Hypothalamus (tissue), 51 donors: ENCODE measurements at places on chromosomes 13 and 19.

DNA sequence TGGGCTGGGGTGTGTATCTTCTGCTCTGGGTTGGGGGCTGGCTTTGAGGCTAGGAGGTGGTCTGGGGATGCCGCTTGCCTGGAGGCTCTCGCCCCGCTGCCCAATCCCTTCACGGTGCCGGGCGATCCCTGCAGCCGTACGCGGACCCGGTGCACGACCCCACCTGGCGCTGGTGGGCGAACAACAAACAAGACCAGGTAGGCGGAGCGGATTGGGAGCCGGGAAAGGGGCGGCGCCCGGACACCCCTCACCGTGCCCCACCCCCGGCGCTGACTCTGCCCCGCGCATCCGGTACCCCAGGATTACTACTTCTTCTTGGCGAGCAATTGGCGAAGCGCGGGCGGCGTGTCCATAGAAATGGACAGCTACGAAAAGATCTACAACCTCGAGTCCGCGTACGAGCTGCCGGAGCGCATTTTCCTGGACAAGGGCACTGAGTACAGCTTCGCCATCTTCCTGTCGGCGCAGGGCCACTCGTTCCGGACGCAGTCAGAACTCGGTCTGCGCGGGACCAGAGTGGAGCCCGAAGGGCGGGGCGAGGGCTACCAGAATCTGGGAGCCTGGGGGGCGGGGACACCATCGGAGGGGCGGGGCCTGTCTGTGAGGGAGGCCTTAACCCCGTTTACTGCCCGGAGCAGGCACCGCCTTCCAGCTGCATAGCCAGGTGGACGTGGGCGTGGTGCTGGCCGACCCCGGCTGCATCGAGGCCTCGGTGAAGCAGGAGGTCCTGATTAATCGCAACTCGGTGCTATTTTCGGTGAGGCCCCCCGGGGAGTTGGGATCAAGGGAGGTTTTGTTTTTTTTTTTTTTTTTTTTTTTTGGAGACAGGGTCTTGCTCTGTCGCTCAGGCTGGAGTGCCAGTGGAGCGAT lies 12.1 kb upstream of the PSMD8 start:
- no peak for DNase-seq

- DNase-seq: no peak
These were observed 4.3 kb upstream of the ZFR2 start for GRCh38 chr19:3873151-3873550.

DNA sequence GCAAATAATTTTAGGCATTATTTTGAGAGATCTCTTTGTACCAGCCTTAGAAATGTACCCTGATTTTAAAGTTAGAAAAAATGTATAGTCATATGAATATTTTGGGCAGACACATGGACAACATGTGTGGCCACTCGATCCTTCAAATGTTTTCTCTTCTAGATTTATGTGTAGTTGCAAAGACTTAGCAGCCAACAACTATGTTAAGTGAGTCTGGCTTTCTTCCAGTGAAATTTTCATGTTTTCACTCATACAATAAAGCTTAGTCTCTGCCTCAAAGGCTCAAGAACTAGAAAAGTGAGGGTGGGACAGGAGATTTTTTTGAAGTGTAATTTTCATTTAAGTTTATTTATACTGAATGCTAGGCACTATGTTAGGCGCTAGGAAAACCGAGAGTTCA lies 207.7 kb upstream of the DACH1 start:
- no peak for DNase-seq

DNA sequence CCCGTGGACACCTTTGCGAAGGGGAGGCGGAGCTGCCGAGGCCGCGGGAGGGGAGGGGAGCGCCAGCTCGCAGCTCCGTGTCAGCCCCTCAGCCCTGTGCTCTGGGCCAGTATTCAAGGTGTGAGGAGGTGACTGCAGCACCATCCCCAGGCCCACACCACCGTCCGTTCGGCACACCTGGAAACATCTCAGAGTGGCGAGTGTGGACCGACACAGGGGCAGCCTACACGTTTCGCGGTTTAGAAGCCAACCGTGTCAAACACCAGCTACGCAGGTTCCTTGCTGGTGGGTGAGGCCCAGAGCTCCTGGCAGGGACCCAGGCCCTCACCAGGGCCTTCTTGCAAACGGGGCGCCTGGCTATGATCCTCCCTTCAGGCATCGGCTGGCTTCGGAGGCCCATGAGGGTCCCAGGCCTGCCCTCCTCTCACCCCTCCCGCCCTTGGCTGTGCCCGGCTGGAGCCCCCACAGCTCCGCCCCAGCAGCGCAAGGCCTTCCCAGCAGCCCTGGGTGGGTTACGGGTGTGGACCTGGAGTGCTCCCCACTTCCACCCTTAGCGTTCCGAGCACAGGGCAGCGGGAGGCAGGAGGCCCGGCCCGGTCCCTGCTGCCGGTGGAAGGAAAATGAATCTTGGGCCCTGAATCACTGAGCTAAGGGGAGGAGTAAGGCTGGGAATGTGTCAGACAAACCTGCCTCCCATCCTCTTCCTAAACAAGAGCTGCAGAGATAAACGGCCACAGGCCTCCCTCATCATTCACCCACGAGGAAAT lies 1.2 kb downstream of the C13orf46 start:
- no peak for DNase-seq

DNA sequence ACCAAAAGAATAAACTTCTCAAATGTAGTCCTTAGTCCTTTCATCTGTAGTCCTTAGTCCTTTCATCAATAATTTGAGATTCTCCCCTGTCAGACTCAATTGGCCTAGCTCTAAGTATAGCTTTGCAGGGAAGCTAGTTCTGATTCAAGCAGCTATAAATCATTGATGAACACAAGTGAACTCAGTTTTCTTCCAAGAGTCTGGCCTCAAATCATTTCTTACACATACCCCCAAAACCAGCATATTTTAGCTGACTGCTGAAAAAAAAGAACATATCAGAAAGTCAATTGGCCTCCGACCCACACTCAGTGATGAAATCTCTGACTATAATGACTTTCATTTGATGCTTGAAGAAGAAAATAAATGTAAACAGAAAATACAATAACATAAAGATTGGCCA lies 64.9 kb downstream of the TNFSF11 start:
- DNase-seq: no peak

- no peak for DNase-seq
These were observed 146.5 kb downstream of the PCCA start for GRCh38 chr13:100235311-100235901.

- no peak for DNase-seq
These were observed 123.2 kb upstream of the SPACA7 start for GRCh38 chr13:112252804-112253590.

DNA sequence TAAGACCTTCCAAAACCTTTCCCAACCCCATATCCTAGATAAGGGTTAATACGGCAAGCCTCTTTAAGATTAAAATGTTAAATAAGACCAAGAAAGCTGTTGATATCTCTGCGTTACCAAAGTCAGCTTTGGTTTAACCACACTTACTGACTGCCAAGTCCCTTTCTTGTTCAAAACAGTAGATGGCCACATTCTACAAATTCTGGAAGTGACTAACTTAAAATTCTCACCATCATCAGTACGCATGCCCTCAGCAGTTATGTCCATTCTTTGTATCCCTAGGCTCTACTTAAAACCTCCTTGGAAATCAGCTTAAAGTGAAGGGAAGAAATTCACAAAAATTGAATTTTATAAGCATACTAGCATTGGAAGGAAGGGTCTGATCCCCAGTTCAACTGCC lies 23.6 kb downstream of the SOHLH2 start:
- no peak for DNase-seq

DNA sequence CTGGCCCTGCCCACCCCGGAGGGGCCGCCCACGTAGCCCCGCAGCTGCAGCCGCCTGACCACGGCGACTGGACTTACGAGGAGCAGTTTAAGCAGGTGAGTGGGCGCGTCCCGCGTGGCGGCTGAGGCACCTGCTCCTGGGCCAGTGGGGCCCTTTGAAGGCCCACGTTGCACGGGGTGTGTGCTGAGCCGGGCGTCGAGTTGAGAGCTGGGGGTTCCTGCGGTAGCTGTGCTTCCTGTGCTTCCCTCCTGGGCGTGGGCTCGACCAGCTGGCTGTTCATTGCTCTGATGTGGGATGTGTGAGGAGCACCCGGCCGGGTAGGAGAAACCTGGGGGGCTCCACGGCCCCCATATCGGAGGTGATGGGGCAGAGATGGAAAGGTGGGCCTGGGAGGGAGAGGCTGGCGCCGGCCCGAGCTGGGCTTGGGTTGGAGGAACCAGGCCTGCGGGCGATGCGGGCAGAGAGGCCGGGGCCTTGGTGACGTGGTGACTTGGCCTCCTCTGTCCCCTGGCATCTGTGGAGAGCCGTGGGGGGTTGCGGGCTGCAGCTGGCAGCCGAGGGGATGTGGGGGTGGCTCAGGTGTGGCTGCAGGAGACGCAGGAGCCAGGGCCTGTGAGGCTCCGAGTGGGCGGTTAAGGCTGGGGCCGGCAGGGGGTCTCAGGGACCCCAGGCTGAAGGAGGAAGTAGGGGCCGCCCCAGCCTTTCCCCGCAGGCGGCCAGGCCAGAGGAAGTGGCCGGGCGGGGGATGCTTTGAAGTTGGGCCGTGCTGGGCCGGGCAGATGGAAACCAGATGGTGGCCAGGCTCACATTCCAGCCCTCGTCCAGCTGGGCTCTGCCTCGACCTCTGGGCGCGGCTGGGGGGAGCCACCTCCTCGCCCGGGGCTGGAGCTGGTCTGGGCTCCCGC lies 7.1 kb downstream of the ARID3A start:
- DNase-seq: no peak

- DNase-seq: no peak
These were observed 1.2 kb downstream of the VASP start for GRCh38 chr19:45508417-45508860.

DNA sequence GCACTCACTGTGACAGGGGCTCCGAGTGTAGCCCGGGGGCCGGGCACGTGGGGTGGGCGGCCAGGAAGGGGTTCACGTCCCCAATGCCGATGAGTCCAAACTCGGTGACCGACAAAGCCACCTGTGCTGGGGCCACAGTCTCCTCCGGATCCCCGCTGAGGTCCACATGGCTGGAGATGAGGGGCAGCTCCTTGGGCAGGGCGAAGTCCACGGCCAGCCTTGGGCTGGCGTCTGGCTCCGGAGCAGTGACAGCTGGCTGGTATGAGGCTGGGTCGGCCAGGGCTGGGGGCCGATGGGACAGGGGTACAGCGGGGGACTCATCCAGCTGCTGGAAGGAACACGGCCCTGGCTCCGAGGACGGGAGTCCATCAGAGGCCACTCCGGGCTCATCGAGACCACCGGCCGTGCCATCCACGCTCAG lies 15.9 kb upstream of the PLPP2 start:
- no peak for DNase-seq

GRCh38 chr13:97125810-97126738 lies 96.1 kb upstream of the MBNL2 start:
- DNase-seq: no peak

- DNase-seq: no peak
These were observed 98.3 kb downstream of the SLC7A1 start for GRCh38 chr13:29497137-29497654.

DNA sequence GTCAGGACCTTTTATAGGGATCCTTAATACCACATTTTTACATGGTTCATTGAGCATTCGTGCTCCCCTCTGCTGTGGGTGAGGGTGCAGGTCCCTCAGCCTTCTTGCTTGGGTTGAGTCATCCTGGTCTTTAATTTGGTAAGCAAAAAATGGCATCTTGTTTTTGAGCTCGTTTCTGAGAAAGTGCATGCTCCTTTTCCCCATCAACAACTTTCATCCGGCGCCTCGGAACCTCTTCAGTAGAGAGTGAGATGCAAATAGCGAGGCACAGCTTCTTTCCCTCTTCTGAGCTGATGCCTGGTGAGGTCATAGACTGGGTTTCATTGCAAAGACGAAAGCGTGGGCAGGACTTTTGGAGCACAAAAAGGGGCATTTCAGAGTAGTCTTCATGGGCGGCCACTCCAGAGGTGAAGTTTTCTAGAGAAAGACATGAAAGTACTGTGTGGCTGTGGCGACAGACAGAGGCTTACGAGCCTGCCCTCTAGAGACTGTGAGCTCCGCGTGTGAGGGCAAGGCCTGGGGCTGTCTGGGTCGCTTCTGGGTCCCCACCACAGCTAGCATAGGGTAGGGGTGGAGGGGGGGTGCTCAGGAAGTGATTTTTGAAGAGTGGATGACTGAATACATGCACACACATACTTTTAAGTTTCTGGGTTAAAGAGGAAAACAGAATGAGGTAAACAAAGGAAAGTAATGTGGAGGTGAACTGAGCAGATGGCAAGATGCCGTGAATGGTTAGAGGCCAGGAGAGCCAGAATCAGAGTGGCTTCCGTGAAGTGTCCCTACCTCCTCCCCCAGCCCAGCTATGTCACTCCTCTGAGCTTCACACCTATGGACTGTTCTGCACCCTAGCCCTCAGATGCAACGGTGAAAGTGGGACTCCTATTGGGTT lies 44.3 kb downstream of the BBC3 start:
- DNase-seq: no peak

DNA sequence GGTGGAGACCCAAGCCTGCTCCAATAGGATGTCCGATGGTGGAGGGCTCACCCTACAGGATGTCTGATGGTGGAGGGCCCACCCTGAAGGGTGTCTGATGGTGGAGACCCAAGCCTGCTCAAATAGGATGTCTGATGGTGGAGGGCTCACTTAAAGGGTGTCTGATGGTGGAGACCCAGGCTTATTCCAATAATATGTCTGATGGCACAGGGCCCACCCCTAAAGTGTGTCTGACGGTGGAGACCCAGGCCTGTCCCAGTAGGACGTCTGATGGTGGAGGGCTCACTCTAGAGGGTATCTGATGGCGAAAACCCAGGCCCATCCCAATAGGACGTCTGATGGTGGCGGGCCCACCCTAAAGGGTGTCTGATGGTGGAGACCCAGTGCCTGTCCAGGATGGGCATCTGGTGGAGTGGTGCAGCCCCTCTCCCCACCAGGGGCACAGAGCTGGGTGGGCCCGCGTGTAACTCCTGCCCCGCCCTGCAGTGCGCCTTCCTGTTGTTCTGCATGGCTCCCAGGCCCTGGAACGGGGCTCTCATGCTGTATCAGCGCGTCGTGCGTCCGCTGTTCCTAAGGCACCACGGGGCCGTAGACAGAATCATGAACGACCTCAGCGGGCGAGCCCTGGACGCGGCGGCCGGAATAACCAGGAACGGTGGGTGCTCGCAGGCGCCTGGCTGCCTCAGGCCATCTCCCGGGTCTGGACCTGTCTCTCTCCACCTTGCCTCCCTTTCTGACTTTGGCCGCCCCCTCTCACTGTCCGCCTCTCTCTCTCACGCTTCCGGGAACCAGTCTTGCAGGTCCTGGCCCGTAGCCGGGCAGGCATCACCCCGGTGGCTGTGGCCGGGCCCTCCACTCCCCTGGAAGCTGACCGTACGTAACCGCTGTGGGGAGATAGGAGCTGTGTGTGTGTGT lies 5.1 kb downstream of the REEP6 start:
- no peak for DNase-seq

GRCh38 chr13:112442483-112443090 lies 66.4 kb downstream of the SPACA7 start:
- DNase-seq: no peak

- DNase-seq: no peak
These were observed 531.3 kb downstream of the RFC3 start for GRCh38 chr13:34349091-34349722.

DNA sequence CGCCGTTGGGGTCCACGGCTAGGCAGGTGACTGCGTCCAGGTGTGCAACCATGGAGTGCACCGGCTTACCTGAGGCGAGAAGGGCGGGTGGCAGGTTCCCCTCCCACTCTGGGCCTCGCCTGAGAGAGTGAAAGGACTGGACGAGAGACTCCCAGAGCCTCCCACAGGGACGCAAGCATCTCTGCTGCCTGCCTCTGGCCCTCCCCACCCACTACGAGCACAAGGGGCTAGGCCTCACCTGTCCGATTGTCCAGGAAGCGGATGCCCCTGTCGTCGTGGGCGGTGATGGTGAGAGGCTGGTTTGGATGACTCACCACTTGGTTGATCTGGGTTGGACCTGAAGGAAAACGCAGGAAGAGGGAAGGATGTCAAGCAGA lies 5.1 kb upstream of the PRKD2 start:
- DNase-seq: no peak

- DNase-seq: no peak
These were observed 131.9 kb upstream of the IRS2 start for GRCh38 chr13:109918179-109918711.

GRCh38 chr13:47144782-47145181 lies 247.9 kb upstream of the HTR2A start:
- DNase-seq: no peak
